Fibroblast of villous mesenchyme (primary cell): ENCODE measurements at places on chromosomes 1 and 21. TPM values are rescaled to one million over a fixed set of nuclear protein-coding genes. Genes with fewer than 3 reads are reported as not detected.

The FAM167B gene
- total RNA-seq, result 0.97 and 5.2 TPM in 2 replicates

The LCE1C gene
- not detected in 2 replicates for total RNA-seq

The VWA5B1 gene
- total RNA-seq, result not detected in 2 replicates

The ZYG11A gene
- 0.32 and 1.7 TPM in 2 replicates for total RNA-seq

The LCE3D gene
- not detected in 2 replicates for total RNA-seq

The ESPN gene
- total RNA-seq, result not detected in 2 replicates

The CRYAA gene
- total RNA-seq, result not detected in 2 replicates

The TYW3 gene
- 12.6 and 20.7 TPM in 2 replicates for total RNA-seq

The SELENBP1 gene
- 23.3 and 27.7 TPM in 2 replicates for total RNA-seq

The SYT2 gene
- total RNA-seq, result under 0.01 TPM in 1 of 2 replicates, not detected in the other

The WDR64 gene
- total RNA-seq, result not detected in 2 replicates

The ILDR2 gene
- 0.32 and 0.43 TPM in 2 replicates for total RNA-seq

The EPHB2 gene
- total RNA-seq, result 4.3 and 9.7 TPM in 2 replicates

The GJA5 gene
- total RNA-seq, result under 0.01 and 0.86 TPM in 2 replicates

The RGS8 gene
- not detected in 2 replicates for total RNA-seq

The CLEC20A gene
- total RNA-seq, result not detected in 2 replicates

The PUSL1 gene
- total RNA-seq, result 25.0 and 36.7 TPM in 2 replicates

The MAP3K21 gene
- total RNA-seq, result 0.32 and 1.3 TPM in 2 replicates

The KRTAP22-1 gene
- total RNA-seq, result not detected in 2 replicates

The ZNF593OS gene
- 0.32 TPM in 1 of 2 replicates, not detected in the other for total RNA-seq

The TAS1R2 gene
- total RNA-seq, result not detected in 2 replicates

The DAB1 gene
- not detected in 2 replicates for total RNA-seq

The TRAPPC3 gene
- 94.6 and 102 TPM in 2 replicates for total RNA-seq

The GJA9 gene
- total RNA-seq, result not detected in 2 replicates

The KIAA0040 gene
- under 0.01 and 0.64 TPM in 2 replicates for total RNA-seq

The FCRL2 gene
- total RNA-seq, result not detected in 2 replicates

The OLIG2 gene
- total RNA-seq, result not detected in 2 replicates

The ZNF678 gene
- 4.2 and 5.2 TPM in 2 replicates for total RNA-seq

The RUNX1 gene
- 21.6 and 37.4 TPM in 2 replicates for total RNA-seq

The F13B gene
- not detected in 2 replicates for total RNA-seq

The GNL2 gene
- 77.7 and 85.4 TPM in 2 replicates for total RNA-seq

The CGN gene
- under 0.01 TPM in 1 of 2 replicates, not detected in the other for total RNA-seq

The S100A3 gene
- 18.0 and 20.3 TPM in 2 replicates for total RNA-seq

The SYNC gene
- 56.0 and 72.5 TPM in 2 replicates for total RNA-seq

The HCRTR1 gene
- total RNA-seq, result under 0.01 TPM in 2 replicates

The TNFAIP8L2 gene
- total RNA-seq, result not detected in 2 replicates

The KRTAP10-1 gene
- not detected in 2 replicates for total RNA-seq

The MIS18A gene
- 6.4 and 13.0 TPM in 2 replicates for total RNA-seq

The AGL gene
- total RNA-seq, result 11.6 and 12.5 TPM in 2 replicates

The LCE2C gene
- total RNA-seq, result not detected in 2 replicates

The BRWD1 gene
- 48.6 and 75.6 TPM in 2 replicates for total RNA-seq

The HES4 gene
- 2.2 and 8.1 TPM in 2 replicates for total RNA-seq

The AMY2B gene
- total RNA-seq, result 2.9 and 3.5 TPM in 2 replicates

The CCSAP gene
- total RNA-seq, result 9.0 and 12.1 TPM in 2 replicates

The CITED4 gene
- total RNA-seq, result 1.7 and 5.2 TPM in 2 replicates

The ST6GALNAC5 gene
- total RNA-seq, result 114 and 155 TPM in 2 replicates

The CACHD1 gene
- 11.2 and 11.9 TPM in 2 replicates for total RNA-seq

The CREB3L4 gene
- total RNA-seq, result 3.9 TPM in 2 replicates
